ENCODE measurements at places on chromosomes 5 and 9.
A peak's percentile ranks its signal among the peaks of the same experiment; 100 is the strongest.

- DNase-seq: peak; percentile 85
Observed at GRCh38 chr9:131046581-131047202, 37.7 kb downstream of the LAMC3 start.

- no peak for DNase-seq
Observed at GRCh38 chr9:27412963-27413362, 111.1 kb upstream of the IFNK start.

- no peak for DNase-seq
Observed at GRCh38 chr5:39200081-39200480, 19.3 kb downstream of the FYB1 start.

DNA sequence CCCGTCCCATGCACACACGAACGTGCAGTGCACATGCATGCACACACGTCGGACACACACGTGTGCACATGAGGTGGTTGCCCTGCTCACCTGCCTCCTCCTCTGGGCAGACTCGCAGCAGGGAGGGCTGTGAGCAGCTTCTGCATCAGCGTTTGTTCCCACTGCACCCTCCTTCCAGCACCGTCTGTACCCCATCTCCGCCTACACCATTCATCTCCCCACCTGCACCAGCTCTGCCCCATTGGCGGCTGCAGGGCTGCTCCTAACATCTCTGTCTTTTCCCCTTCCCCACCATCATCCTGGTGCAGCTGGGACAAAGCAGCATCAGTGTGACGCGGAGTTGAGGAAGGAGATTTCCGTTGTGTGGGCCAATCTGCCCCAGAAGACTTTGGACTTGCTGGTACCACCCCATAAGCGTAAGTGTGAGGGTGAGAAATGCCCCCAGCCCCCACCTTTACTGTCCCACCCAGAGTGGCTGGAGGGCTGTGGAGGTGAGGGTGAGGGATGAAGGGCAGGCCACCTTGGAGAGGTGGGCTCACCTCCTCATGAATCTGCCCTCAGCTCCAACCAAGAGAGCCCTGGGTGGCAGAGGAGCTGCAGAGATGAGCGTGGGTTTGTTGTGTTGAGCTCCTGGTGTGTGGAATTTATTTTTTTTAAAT, 234.6 kb downstream of the CACNA1B start:
- no peak for DNase-seq

Data from activated T-cell treated with anti-CD3 and anti-CD28 coated beads, Interleukin-2, amount 50 U/mL, for 24 hours (primary cell).